ENCODE measurements at places on chromosomes 13 and 19. TPM values are rescaled to one million over a fixed set of nuclear protein-coding genes. Genes with fewer than 3 reads are reported as not detected.

GRCh38 chr13:36190771-36191170 lies 23.6 kb downstream of the SOHLH2 start:
- no peak for DNase-seq

GRCh38 chr13:100534911-100535310 lies 53.7 kb downstream of the GGACT start:
- no peak for DNase-seq

DNA sequence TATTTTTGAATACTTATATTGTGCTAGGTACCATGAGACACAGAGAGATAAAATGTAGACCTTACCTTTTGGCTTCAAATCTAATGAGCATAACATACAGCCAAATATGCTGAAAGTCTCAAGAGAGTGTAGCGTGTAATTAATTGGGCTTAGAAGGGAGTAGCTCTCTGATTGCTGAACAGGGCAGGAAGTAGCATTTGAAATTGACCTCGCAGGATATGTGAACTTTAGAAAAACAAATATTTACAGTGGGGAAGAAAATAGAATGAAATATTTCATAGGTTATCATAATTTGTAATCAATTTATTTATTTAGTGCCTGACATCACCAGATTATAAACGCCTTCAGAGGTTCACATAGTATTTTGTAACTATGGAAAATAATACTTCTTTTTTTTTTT lies 327.1 kb downstream of the RFC3 start:
- DNase-seq, result no peak

- peak; percentile 84 for DNase-seq
These were observed 1.3 kb downstream of the TNNT1 start for GRCh38 chr19:55147545-55148251.

- no peak for DNase-seq
These were observed 30.9 kb downstream of the TUBA3C start for GRCh38 chr13:19150712-19151228.

Gene LILRA1
- total RNA-seq, result 0.31 TPM

Gene IGSF23
- total RNA-seq, result not detected

Gene SYCN
- total RNA-seq, result not detected

Gene CELF5
- 0.09 TPM for total RNA-seq
